ENCODE measurements at places on chromosomes 1 and 21. TPM values are rescaled to one million over a fixed set of nuclear protein-coding genes. Genes with fewer than 3 reads are reported as not detected.

Gene CDA
- total RNA-seq: 36.3 TPM

Gene S100A14
- 536 TPM for total RNA-seq

Gene SMCP
- not detected for total RNA-seq

Gene CELA3B
- not detected for total RNA-seq

Gene AJAP1
- not detected for total RNA-seq

Gene ZNF436
- total RNA-seq: 10.5 TPM

Gene FAM3B
- total RNA-seq: not detected

Gene LUZP1
- 17.8 TPM for total RNA-seq

Gene RGS8
- total RNA-seq: not detected

Gene FAM72B
- 11.6 TPM for total RNA-seq

Gene CSDE1
- 380 TPM for total RNA-seq

Gene OR2L3
- not detected for total RNA-seq

Gene NBPF9
- total RNA-seq: 18.2 TPM

Gene LRRC39
- 0.84 TPM for total RNA-seq

Gene ECM1
- 3.7 TPM for total RNA-seq

Gene ADCY10
- total RNA-seq: not detected

Gene F3
- 8.0 TPM for total RNA-seq

Gene HIVEP3
- total RNA-seq: 8.4 TPM

Gene XPR1
- total RNA-seq: 8.2 TPM

Gene CLCA2
- total RNA-seq: 0.17 TPM

Gene FAM72D
- total RNA-seq: 10.7 TPM

Gene CD1B
- not detected for total RNA-seq

Gene NOS1AP
- 2.6 TPM for total RNA-seq

Gene KIF26B
- 0.17 TPM for total RNA-seq

Gene KCND3
- total RNA-seq: not detected

Gene RSPH1
- 0.98 TPM for total RNA-seq

Gene TNFRSF14
- 21.1 TPM for total RNA-seq

Gene OR2T2
- total RNA-seq: not detected

Gene RGS7
- total RNA-seq: 0.29 TPM

Gene PRAMEF33
- not detected for total RNA-seq

Gene ERICH3
- total RNA-seq: not detected

Gene SLC6A17
- total RNA-seq: not detected

Gene USP21
- 24.4 TPM for total RNA-seq

Gene S100A1
- total RNA-seq: not detected

Gene PPM1J
- total RNA-seq: 1.4 TPM

Gene ZP4
- total RNA-seq: not detected

Gene GRIK1
- total RNA-seq: not detected

Gene GJA9
- total RNA-seq: not detected

Gene ANKRD65
- 0.18 TPM for total RNA-seq

Gene SLAMF8
- not detected for total RNA-seq

Gene LRRIQ3
- total RNA-seq: 0.95 TPM

Gene ZNF683
- not detected for total RNA-seq

Gene LHX8
- not detected for total RNA-seq

Gene LMOD1
- 0.06 TPM for total RNA-seq

Gene KLF17
- 0.58 TPM for total RNA-seq

Gene ACTL8
- not detected for total RNA-seq

Gene PPIE
- total RNA-seq: 53.6 TPM

Gene GPR25
- total RNA-seq: not detected

Gene PLEKHN1
- 14.0 TPM for total RNA-seq

Gene CSF3R
- not detected for total RNA-seq

Gene CHAF1B
- 19.0 TPM for total RNA-seq

Gene RAB25
- 18.1 TPM for total RNA-seq

Gene LCE1E
- total RNA-seq: not detected

Gene RGS13
- 0.22 TPM for total RNA-seq

Gene C1QB
- total RNA-seq: not detected

Gene HSF2BP
- 2.4 TPM for total RNA-seq
